Femur (tissue), 1 donor: ENCODE measurements at places on chromosomes 7 and 10.
A peak's percentile ranks its signal among the peaks of the same experiment; 100 is the strongest.

DNA sequence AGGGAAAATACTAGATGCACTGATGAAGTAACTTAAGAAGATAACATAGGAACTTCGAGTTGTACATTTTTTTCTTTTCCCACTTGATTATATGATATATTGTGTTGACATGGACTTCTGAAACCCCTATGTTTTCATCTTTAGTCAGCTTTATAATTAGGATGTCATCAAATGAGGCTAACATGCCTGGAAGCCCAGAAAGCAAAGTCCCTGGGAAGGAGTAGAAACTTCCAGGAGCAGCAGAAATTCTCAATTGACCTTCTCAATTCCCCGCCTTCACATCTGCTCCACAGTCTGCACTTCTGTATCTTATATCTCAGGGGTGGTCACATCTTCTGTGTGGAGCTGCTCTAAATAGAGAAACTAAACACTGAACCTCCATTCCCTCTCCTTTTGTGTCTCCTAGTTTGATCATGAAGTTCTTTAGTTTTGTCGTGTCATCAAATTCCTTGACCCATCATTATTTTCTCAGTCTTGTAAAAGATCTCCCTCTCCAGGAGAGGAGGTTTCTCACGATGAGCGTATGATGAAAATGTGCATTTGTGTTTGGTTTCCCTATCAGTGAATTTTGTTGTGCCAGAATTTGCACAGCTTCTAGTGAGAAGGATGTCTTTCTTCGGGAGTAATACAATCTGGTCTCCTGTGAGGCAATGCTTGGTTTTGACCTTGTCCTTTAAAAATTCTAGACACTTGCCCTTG, 303.3 kb downstream of the SUGCT start:
- DNase-seq: no peak

GRCh38 chr7:105808703-105809590, 67.5 kb downstream of the ATXN7L1 start:
- no peak for DNase-seq

- peak; percentile 35 for DNase-seq
Measured at GRCh38 chr7:132162556-132163144, 413.6 kb downstream of the PLXNA4 start.

- no peak for DNase-seq
Measured at GRCh38 chr7:47373871-47374451, 207.9 kb downstream of the TNS3 start.

GRCh38 chr7:83055197-83055596, 107.5 kb downstream of the PCLO start:
- DNase-seq: no peak

- no peak for DNase-seq
Measured at GRCh38 chr7:12942609-12943008, 255.2 kb downstream of the ARL4A start.

GRCh38 chr7:101815826-101816594, 1.4 kb upstream of the CUX1 start:
- DNase-seq: peak; percentile 84

DNA sequence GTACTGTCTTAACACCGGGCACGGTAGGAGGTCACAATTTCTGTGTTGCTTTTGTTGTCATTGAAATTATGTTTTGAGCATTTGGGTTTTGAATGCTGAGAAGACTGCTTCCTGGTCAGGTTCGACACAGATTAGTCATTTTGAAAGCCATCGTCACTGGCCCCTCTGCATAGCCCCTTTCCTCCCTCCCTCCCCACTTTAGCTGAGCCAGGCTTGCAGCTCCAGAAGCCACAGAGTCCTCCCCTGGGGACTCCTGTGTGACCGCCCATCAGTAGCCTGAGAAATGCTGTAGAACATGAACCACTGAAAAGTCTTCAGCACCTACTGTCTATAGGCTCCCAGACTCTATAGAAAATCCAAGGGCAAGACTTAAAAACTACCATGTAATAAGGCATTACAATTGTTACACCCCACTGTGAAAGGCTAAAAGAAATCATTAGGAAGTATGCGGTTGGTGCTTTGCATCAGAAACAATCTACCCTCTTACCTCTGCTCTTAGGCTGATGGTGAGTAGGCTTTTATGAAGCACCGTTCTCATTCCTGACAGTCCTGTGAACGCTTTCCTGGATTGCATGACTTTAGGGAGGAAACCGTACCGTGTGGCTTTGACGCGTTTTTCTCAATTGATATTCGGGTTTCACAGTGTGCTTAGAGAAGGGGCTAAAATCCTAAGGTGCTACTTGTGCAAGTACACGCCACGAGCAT, 24.8 kb downstream of the JCAD start:
- no peak for DNase-seq

DNA sequence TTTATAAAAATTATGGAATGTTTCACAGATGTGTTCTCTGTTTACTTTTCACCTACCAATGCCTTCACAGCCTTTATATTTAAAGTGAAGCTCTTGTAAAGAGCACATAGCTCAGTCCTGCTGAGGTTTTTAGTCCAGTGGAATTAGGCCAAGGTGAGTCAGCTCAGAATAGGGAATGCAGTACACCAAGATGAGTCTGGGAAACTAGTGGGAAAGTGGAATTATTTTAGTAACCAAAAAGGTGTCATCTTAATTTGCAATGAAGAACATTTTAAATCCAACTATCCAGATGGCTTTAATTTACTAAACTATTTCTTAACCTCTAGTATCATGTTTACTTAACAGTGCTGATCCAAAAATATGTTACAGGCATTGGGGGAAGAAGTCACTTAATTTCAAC, 236.3 kb upstream of the CTBP2 start:
- DNase-seq: no peak

DNA sequence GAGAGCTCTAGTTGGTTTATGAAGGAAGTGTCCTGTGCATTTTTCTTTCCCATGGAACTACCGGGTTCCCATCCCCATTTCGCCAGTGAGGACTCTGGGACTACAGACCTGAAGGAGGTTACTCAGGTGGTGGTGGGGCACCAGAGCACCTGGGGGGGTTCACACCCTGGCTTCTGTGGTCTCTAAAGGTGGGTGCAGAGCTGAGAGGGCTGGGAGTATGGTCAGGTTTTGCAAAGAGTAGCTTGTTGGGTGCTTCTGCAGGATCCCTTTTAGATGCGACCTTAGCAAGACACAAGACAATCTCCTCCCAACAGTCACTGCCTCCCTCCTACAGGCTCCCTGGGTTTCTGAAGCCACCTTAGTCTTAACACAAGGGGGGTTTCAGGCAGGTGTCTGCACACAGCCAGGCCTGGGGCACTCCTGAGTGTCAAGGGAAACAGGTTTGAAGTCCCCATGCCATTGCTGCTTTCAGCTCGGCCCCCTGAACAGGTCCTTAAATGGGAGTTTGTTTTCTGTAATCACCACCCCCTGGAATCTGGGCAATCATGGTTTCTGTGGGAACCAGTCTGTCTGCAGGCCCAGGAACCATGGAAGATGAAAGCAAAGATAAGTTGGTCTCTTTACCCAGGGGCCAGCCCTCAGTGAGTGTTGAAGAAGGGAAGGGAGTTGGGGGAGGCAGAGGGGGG, 9.9 kb upstream of the CXCL12 start:
- DNase-seq: peak; percentile 6

GRCh38 chr10:34444223-34445183, 370.6 kb downstream of the PARD3 start:
- no peak for DNase-seq

- no peak for DNase-seq
Measured at GRCh38 chr10:15316145-15316544, 54.9 kb downstream of the FAM171A1 start.

GRCh38 chr10:122703483-122704448, 4.1 kb upstream of the C10orf120 start:
- peak; percentile 41 for DNase-seq

DNA sequence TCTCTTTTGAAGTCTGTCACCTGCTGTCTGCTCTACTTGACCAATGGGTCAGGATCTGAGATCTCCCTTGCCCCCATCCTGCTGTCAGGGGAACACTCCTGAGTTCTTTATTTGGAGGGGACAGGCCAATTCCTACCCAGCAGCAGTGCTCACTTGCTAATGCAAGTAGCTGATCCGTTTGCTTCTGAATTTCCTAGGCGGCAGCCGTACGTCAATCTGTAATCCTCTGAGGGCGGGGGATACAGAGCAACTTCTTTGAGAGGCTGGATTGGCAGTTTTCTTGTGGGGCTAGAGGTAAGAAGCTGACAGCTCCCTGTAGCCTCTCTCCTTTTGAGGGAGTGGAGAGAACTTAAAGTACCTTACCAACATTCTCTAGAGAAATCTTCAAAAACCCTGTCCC, 36.6 kb downstream of the TYW1 start:
- DNase-seq: no peak

GRCh38 chr10:14244147-14244546, 86.6 kb downstream of the FRMD4A start:
- DNase-seq: no peak

GRCh38 chr7:158111049-158111751, 476.4 kb downstream of the PTPRN2 start:
- DNase-seq: no peak

- peak; percentile 36 for DNase-seq
Measured at GRCh38 chr7:127892488-127893314, 138.5 kb downstream of the LRRC4 start.

DNA sequence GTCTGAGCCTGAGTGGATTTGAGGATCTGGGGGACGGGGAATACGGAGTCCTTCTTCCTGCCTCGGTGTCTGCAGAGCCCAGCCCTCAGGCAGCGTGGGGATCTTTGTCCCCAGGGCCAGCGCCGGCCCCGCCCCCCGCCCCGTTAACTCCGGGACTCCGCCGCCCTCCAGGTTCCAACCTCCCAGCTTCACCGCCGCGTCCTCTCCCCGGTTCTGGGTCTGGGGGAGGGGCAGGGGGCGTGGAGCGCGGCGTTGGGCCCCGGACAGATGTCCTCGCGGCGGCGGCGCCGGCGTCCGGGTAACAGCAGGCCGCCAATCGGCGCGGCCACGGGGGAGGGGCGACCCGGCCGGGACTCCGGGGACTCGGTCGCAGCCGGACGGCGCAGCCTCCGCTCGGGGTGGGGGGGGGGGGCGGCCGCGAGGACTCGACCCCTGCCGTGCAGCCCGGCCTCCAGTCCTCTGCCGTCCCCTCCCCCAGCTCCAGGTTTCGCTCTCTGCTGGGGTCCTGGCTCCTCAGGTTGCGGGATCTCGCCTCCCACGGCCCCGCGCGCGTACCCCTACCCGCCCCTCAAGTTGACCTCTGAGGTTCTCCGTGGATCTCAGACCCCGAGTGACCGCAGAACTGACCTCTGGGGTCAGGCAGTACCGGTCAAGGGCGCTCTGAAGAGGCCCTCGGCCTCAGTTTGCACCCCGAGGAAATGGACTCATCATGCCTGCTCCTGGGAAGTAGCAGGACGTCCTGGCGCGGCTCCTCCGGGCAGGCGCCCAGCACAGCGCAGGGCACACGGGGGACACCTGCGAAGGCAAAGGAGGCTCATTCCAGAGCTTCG, 2.3 kb upstream of the ELFN1 start:
- DNase-seq: no peak

- DNase-seq: no peak
Measured at GRCh38 chr7:77866786-77867536, 68.4 kb downstream of the PHTF2 start.

DNA sequence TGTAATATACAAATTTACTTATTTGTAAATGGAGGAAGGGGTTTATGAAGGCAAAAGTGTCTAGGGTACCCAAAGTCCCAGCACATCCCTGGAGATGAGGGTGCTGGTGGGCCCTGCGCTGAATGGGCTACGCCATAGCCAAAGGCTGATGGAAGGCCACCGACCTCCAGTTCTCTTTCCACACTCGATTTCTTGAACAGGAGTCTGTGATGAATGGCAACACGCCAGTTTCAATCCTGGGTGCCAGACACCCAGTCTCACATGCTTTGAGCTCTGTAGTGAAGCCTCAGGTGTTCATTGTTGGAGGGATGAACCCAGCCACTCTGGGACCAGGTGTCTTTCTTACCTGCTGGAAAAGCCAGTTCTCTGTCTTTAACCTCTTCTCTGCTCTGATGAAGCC, 752 bp downstream of the LRMDA start:
- DNase-seq: no peak

DNA sequence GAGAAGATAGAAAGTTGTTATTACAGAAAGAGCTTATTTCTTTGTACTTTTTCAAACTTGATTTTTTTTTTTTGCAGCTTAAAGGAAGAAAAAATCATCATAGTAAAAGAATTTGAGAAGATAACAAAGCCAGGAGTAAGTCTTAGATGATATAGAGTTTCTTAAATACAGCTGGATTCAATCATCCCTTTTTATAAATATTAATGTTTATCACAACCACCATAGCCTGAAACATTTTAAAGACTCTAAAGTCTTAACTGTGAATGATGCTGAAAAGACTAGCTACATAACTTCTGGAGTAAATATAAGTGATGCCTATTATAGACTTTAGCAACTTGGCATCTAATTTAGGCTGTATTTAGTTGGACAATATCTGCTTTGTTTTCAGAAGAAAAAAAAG, 54.8 kb upstream of the FGL2 start:
- DNase-seq: no peak

DNA sequence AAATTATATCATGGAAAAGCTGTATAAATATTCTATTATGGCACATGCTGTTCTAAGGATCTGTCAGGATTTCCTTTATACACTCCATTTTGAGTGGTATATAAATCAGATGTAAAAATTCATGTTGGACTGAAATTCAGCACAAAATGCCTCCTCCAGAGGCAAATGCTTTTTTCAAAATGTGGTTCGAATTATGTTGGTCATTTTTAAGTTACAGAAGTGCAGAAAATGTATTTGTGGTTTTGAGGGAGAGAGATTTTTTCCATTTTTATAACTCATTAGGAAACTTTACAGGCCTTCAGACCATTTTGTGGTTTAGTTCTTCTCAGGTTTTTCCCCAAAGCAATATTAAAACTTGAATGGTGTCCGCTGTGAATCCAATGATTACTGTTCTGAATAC, 2.9 kb downstream of the PPP1R3A start:
- DNase-seq: no peak

GRCh38 chr10:132386419-132386831, 10.6 kb upstream of the PWWP2B start:
- peak; percentile 26 for DNase-seq

DNA sequence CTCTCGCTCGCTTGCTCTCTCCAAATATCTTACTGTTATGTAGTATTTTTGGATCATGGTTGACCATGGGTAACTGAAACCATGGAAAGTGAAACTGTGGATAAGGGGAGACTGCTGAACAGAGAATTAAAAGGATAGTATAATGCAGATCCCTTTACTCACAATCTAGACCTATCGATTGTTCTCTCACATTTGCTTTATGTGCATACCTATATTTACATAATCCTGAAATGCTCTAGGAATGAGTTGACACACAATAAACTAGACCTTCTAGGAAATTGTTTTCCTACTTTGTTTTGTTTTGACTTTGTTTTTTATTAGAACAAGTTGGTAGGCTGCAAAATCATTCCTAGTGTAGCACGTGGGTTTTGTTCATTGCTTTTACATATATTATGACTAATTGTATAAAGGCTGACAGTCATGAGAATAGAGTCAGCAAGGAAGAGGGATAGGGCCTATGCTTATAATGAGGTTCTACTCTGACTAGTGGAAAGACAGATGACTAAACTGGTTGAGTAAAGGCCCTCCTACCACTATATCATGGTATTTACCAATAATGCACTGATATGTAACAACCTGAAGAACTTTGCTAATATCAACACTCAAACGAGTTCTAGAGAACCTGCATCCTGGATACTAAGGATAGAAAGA, 175.3 kb upstream of the TARP start:
- no peak for DNase-seq

GRCh38 chr7:22433710-22434460, 66.1 kb downstream of the STEAP1B start:
- peak; percentile 28 for DNase-seq

- DNase-seq: peak; percentile 33
Measured at GRCh38 chr7:12584930-12585329, 14.4 kb downstream of the SCIN start.
